ENCODE measurements at places on chromosomes 13 and 19.

DNA sequence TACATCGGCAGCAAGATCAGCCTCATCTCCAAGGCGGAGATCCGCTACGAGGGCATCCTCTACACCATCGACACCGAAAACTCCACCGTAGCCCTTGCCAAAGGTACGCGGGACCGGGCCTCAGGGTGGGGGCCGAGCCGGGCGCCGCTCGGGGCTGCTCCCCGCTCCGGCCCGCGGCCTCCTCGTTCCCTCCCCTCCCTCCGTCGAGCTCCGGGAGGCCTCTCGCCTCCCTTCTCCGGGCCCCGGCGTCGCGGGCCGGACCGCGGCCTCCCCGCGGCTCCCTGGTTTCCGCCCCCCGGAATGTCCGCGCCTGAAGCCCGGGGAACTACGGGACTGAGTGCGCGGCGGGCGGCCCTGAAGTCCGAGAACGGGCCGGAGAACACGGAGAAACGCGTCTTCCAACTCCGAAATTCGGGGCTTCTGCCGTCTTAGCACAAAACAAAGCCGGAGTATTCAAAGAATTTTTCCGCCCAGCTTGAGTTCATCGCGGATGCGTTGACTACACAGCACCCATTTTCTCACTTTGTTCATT, 423 bp downstream of the LSM14A start:
- DNase-seq: no peak

DNA sequence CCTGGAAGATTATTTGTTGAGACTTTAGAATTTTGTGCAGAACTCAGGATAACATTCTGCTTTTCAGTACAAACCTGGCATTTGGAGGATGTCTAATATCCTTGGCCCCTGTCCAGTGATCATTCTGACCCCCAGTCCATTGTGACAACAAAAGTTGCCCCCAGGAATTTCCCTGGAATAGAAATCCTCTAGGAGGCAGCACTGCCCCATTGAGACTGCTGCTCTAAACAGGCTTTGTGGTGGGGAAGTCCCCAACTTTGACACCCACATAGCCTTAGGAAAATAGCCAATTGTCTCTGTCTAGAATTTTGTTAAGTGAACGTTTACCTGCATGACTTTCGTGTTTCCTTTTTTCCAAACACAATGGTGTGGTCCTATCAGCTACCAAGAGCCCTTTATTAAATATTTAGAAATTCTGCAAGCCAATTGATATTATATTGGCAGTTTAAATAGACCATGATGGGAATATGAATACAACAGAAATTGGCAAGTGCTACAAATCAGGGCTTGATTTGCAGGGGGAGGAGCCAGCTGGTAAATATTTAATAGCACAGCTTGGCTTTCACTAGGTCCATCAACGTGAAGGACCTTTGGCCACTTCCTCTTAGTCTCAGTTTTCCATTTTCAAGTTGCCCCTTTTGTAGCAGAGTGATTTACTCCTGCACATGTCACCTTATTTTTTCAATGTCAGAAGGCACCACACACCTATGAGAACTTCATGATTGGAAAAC, 451.7 kb downstream of the EFNB2 start:
- no peak for DNase-seq

- no peak for DNase-seq
Measured at GRCh38 chr13:100789968-100790367, 115.4 kb upstream of the TMTC4 start.

DNA sequence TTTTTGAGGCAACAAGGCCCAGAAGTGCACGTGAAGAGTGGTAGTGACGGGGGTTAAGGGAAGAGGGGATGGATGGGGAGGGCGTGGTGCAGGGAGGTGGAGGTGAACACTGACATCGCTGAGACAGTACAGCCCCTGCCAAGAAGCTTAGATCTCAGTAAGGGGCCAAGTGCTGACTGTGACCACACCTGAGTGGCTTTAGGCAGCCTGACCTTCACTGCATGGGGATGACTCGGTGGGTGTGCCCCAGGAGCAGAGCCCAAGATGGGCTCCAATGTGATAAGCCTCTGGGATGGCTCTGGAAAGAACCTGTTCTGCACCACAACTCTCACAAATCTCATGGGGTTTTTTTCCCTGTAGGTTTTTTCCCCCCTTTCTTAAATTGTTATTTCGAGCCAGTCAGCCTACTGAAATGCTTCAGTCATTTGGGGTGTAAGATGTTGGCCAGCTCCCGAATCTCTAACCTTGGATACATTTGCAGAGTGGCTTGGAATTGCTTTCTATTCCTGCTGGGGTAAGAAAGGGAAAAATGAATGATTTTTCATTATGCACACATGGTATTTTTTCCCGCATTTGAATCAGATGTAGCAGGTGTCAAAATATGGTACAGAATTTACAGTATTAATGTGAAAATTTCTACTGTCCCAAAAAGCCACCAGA, 165.0 kb downstream of the TM9SF2 start:
- no peak for DNase-seq

DNA sequence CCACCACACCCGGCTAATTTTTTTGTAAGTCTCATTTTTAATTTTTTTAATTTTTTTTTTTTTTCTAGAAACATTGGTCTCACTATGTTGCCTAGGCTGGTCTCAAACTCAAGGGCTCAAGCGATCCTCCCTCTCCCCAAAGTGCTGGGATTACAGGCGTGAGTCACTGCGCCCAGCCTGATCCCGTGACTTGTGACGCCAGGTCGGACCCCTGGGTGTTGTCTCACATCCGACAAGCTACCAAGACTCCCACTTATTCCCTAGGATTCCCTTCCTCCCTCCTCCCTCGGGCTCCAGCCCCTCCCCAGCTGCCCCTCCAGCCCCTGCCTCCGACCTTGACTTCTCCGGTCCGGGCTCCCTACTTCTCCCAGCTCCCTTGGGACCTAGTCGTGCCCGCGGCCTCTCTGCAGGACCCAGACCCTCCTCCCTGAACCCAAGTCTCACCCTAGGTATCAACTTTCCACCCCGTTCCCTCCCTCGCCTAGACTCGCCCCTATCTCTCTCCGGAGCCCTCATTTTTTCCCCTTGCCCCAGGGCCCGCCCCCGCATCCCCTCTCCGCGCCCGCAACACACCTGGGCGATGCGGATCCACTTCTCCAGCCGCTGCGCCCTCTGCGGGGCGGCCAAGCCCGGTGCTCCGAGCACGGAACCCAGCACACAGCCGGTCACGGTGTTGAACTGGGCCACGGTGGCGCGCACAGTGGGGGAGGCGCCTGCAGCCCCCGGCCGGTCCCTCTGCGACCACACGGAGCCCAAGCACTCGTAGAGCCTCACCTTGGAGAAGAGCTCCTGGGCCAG, 13.1 kb downstream of the RGL3 start:
- DNase-seq: no peak

GRCh38 chr13:20400774-20401173, 124.9 kb downstream of the CRYL1 start:
- DNase-seq: no peak

GRCh38 chr13:113353254-113353653, 10.7 kb downstream of the GRTP1 start:
- no peak for DNase-seq

DNA sequence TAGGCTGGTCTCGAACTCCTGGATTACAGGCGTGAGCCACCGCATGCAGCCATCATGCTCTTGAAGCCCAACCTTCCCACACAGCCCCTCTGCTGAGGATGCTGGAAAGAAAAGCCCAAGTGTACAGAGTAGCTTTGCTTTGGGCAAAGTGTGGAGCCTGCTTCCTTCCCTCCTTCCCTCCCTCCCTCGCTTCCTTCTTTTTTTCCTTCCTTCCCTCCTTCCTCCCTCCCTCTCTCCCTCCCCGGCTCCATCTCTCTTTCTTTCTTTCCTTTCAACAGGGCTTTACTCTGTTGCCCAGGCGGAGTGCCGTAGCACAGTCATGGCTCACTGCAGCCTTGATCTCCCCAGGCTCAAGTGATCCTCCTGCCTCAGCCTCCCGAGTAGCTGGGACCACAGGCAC, 2.7 kb downstream of the CC2D1A start:
- no peak for DNase-seq

DNA sequence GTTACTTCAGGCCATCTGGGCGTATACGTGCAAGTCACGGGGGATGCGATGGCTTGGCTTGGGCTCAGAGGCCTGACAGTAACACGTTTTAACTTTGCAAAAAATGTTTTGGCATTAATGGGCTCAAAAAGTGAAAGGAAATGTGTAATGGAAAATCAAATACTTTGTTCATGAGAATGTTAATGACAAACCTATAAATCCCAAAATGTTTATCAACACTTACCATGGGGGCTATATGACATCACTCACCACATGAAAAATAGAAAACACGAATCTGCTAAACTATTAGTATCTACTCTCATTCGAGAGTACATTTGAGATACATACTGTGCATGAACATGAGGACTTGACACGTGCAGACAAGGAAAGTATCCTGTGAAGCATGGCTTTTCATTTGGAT, 91.7 kb downstream of the FAM216B start:
- no peak for DNase-seq

GRCh38 chr13:58633226-58633625, 1001.7 kb downstream of the PCDH17 start:
- DNase-seq: no peak

DNA sequence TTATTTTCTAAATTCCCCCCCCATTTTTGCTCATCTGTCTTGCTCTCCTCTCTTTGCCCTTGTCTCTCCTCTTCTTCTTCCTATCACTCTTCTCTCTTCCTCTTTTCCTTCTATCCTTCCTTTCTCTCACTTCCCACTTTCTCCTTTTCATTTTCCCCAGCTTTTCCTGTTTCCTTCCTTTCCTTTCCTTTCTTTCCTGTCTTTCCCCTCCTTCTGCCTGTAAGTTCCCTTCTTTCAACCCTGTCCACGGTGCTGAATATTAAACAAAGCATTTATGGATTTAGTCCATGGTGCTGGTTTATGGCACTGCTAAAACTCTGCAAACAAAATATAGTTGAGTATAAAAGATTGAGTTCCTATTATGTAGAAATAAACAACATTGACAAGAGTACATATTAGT, 27.6 kb downstream of the SCEL start:
- DNase-seq: no peak

DNA sequence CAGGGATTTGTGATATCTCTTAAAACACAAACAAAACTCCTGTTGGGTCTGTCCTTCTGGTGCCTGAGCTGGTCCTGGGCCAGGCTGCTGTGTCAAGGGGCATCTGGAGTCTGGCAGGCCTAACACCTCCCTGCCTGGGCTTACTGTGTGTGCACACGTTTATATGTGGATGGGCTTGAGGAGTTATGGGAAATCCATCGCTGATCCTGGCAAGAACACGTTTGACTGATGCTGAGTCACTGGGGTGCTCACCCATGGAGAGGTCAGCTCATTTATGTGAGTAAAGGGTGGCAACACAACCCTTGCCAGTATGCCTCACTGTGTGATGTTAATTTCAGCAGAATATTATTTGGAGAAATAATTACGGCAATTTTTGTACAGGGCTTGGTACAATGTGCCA, 44.5 kb upstream of the PCDH8 start:
- no peak for DNase-seq

- DNase-seq: no peak
Measured at GRCh38 chr13:75224053-75224742, 257.8 kb downstream of the TBC1D4 start.

DNA sequence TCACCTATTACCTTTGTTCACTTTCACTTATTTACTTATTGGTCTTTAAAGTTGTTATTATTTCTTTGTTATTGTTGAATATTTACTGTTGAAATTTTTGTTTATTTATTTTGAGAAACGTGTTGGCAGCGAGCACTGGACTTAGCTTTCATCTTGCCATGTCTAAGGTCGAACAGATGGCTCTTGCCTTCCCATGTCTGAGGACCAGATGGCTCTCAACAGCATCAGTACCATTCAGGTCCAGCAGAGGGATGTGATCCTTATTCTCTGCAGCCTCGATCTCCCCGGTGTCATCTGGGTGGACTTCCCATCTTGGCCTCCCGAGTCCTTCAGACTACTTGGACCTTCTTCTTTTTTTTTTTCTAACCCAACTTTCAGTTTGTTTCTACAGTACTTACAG, 1437.6 kb downstream of the UQCRFS1 start:
- no peak for DNase-seq

DNA sequence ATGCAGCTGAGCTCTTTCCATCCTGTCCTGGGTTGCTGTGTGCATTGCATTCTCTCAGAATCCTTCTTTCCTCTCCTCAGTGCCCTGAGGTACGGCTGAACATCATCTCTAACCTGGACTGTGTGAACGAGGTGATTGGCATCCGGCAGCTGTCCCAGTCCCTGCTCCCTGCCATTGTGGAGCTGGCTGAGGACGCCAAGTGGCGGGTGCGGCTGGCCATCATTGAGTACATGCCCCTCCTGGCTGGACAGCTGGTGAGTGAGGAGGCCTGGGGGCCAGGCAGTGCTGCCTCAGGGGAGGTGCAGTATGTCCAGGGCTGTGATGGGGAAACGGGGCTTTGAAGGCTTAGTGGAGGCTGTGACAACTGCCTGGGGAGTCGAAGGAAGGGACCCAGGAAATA, 29.8 kb downstream of the PPP2R1A start:
- no peak for DNase-seq

GRCh38 chr13:79533781-79534400, 52.9 kb downstream of the NDFIP2 start:
- DNase-seq: no peak

GRCh38 chr13:74966814-74967424, 515.0 kb downstream of the TBC1D4 start:
- peak; percentile 12 for DNase-seq

GRCh38 chr13:25468325-25469168, 96.8 kb downstream of the ATP8A2 start:
- DNase-seq: no peak

GRCh38 chr13:103898481-103898880, 832.3 kb upstream of the SLC10A2 start:
- DNase-seq: no peak

- no peak for DNase-seq
Measured at GRCh38 chr13:43924549-43925245, 45.0 kb downstream of the LACC1 start.

- DNase-seq: no peak
Measured at GRCh38 chr19:34173193-34173956, 1.1 kb downstream of the LSM14A start.

- no peak for DNase-seq
Measured at GRCh38 chr19:11499890-11500420, 5.7 kb downstream of the ZNF653 start.

- no peak for DNase-seq
Measured at GRCh38 chr19:4717191-4717965, 6.3 kb downstream of the DPP9 start.

DNA sequence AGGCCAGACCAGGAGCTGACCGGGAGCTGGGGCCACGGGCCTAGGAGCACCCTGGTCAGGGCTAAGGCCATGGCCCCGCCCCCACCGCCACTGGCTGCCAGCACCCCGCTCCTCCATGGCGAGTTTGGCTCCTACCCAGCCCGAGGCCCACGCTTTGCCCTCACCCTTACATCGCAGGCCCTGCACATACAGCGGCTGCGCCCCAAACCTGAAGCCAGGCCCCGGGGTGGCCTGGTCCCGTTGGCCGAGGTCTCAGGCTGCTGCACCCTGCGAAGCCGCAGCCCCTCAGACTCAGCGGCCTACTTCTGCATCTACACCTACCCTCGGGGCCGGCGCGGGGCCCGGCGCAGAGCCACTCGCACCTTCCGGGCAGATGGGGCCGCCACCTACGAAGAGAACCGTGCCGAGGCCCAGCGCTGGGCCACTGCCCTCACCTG, 6.6 kb downstream of the SPHK2 start:
- DNase-seq: no peak
